ENCODE measurements at places on chromosomes 3 and 15. TPM values are rescaled to one million over a fixed set of nuclear protein-coding genes. Genes with fewer than 3 reads are reported as not detected.

The COL6A5 gene
- not detected for total RNA-seq

The RPL15 gene
- 2,331 TPM for total RNA-seq

The LSG1 gene
- 44.6 TPM for total RNA-seq

DNA sequence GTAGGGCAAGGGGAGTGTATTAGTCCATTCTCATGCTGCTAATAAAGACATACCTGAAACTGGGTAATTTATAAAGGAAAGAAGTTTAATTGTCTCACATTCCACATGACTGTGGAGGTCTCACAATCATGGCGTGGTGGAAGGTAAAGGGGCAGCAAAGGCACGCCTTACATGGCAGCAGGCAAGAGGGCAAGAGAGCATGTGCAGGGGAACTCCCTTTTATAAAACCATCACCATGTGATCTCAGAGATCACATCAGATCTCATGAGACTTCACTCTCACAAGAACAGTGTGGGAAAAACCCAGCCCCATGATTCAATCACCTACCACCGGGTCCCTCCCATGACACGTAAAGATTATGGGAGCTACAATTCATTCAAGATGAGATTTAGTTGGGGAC is 41.4 kb downstream of the SUMF1 start:
- no peak for DNase-seq
- H3K27ac ChIP-seq: no peak overlapping the region
- no peak overlapping the region for H3K4me3 ChIP-seq
- H3K27me3 ChIP-seq: no peaks in the 10 kb centered on the region

GRCh38 chr15:74631408-74631807 is 15.8 kb downstream of the CLK3 start:
- H3K4me3 ChIP-seq: no peak overlapping the region
- H3K27ac ChIP-seq: no peak overlapping the region
- peaks cover 93% of the 10 kb centered on the region for H3K36me3 ChIP-seq
- no peaks in the 10 kb centered on the region for H3K27me3 ChIP-seq
- DNase-seq: no peak

DNA sequence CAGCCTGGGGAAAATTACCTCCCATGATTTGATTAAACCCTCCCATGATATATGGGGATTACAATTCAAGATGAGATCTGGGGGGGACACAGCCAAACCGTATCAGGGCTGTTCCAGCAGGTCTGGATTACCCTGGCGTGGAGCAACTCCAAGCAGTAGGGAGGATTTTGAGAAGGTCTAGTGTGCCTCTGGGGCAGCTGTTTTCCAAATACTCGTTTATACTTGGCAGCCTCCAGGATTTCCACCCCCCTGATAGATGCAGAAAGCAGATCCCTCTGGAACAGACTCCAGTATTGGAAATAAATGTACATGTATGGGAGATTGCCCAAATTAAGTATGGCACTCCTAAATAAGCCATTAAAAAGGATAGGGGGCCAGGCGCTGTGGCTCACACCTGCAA is 7.7 kb upstream of the IRAK2 start:
- no peaks in the 10 kb centered on the region for H3K4me1 ChIP-seq
- no peaks in the 10 kb centered on the region for H3K27me3 ChIP-seq
- DNase-seq: no peak
- no peak overlapping the region for H3K27ac ChIP-seq
- peaks cover 6% of the 10 kb centered on the region for H3K36me3 ChIP-seq
- H3K4me3 ChIP-seq: no peak overlapping the region

Measured in CD4-positive, alpha-beta T cell (primary cell).